ENCODE measurements at places on chromosomes 1 and 21. TPM values are rescaled to one million over a fixed set of nuclear protein-coding genes. Genes with fewer than 3 reads are reported as not detected.

The LMX1A gene
- 0.62 TPM for total RNA-seq

GRCh38 chr1:19096036-19096833 is 113.8 kb downstream of the UBR4 start:
- no peak for DNase-seq

The SLC22A15 gene
- 9.4 TPM for total RNA-seq

The NIT1 gene
- 44.8 TPM for total RNA-seq

DNA sequence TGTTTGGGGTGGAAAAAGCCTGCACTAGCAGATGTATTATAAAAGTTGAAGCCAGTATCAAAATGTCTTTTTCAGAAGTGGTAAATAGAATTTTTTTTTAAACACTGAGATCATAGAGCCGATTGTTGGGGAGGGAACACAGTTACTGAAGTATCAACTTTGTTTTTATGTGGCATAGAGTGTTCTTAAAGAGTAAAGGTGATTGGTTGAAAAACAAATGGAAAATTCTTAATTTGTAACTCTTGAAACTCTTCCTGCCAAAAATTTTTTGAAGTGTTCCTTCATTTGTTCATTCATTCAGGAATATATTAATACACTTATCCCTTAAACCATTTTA is 83.3 kb downstream of the DISP1 start:
- no peak for DNase-seq

GRCh38 chr1:166152978-166153377 is 13.8 kb downstream of the FAM78B start:
- no peak for DNase-seq

DNA sequence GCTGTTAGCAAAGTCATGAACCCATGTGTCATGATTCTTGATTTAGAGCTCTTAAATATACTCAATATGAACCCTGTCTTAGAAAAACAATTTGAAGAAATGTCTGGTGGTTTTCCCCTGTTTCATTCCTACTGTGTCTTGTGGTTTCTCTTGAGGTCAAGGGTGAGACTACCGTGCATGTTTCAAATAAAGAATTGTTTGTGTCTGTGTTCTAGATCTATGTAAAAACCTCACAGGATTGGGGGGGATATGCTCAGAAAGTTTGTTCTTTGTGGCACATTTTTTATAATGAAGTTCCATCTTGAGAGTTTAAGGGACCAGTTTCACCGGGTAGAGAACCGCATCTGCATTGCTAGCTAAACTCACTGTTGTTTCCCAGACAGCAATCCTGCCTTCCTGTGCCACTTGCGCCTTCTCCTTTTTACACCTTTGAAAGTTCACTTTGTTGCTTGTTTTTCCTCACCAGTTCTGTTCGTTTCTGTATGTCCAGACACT is 30.9 kb upstream of the CACYBP start:
- DNase-seq: no peak

GRCh38 chr1:211361202-211361601 is 34.6 kb downstream of the TRAF5 start:
- no peak for DNase-seq

Data from testis (tissue), 5 donors.